Tibial nerve (tissue), 4 donors: ENCODE measurements at places on chromosomes 2 and 18. TPM values are rescaled to one million over a fixed set of nuclear protein-coding genes. Genes with fewer than 3 reads are reported as not detected.

Gene GALR1
- 1.2 TPM for total RNA-seq

GRCh38 chr2:19675856-19676460, 225.8 kb downstream of the TTC32 start:
- DNase-seq = no peak

DNA sequence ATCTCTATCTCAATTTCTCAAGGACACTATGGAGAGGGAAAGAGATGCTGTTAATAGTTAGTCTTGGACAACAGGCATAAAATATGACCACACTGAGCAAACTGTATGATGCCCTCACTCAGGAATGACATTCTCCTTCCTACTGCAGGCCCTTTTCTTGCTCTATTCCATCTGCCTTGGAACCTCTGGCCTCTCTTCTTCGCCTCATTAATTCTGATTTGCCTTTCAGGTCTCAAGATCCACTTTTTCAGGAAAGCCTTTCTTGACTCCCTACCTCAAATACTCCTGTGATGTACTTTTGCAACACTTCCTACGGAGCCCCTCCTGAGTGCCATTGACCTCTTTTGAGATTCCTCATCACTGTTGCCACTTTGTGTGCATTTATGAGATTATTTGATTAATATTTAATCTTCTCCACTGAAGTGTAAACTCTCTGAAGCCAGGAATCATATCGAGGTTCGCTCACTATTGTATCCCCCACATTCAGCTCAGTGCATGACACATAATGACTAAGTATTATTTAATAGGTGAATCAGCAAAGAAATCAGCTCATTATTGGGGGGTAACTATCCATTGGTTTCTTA, 21.3 kb upstream of the SPP2 start:
- DNase-seq = no peak

Gene UCN
- total RNA-seq = 15.1 TPM

- DNase-seq = no peak
Measured at GRCh38 chr2:128366713-128367511, 48.2 kb upstream of the HS6ST1 start.

DNA sequence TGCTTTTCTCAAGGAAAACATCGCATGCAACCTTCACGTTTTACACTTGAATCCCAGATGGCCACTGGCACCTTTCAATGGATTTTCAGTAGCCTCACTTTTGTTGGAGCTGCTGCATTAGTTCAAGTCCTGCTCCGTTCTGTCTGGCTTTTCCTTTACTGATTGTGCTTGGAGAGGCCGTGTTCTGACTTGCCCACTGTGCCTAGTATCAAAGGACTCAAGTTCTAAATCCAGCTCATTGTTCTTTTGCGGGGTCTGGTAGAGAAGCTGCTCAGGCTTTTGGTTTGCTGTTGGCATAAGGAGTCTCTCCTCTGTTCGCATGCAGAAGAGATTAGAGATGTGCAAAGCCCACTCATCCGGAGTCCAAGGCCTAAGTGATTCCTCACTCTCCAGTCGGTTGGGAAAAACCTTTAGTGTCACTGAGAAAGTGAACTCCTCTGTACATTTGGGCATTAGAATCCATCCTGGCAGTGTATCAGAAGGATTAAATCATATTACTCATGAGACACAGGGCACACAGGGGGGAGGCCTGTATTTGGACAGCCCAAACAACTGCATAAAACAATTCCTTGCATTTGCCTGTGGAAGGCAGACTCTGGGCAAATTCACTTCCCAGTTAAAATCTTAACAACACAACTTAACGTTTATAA, 69.7 kb downstream of the NCK2 start:
- DNase-seq = no peak

DNA sequence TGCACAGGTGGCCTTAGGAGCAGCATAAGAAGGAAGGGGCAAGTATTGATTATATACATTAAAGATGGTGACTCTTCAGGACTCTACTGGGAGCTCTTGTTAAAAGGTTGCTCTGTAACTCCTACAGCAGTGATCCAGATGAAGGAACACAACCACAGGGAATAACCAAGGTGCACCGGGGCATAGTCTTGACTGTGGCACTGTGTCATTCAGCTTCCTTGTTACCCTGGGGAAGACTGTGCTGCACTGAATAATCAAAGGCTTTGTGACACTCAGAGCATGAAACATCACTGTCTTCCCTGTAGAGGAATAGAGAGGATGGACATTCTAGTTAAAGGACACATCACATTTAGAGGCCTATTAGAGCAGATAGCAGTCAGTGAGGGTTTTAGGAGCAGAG, 105.3 kb downstream of the UBE2E3 start:
- no peak for DNase-seq

GRCh38 chr2:176766005-176766404, 446.6 kb upstream of the HNRNPA3 start:
- DNase-seq = no peak

DNA sequence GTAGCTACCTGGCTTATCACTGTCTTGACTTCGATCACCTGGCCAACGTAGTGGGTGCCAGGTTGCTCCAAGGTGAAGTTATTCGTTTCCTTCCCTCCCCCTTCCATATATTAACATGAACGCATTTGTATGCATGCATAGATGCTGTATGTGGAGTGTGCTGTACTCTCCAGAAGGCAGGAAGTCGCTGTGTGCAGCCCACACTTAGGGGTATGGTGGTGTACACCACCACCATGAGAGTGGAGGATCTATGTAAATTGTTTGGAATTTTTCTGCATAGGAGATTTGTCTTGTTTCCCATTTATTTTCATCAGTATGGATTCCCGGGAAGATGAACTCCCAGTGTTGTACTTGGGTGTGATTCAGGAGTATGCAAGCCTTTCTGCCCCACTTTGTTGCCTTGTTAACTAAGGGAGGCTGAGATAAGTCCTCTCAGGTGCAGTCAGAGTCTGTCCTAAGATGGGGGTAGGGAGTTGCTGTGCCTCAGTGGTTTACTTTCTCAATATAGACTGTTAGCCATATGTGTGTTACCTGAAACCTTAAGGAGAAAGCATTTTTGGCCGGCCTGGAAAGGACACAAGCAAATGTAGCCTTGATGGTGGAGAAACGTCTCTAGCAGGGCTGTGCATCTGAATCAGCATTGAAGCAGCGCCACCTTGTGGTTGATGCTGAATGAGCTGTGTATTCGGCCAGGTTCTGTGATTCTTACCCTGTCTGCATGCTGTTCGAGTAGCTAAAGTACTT, 149.8 kb downstream of the TANC1 start:
- peak; percentile 97 for DNase-seq

- DNase-seq = no peak
Measured at GRCh38 chr2:7927691-7928090, 754.2 kb upstream of the ID2 start.

DNA sequence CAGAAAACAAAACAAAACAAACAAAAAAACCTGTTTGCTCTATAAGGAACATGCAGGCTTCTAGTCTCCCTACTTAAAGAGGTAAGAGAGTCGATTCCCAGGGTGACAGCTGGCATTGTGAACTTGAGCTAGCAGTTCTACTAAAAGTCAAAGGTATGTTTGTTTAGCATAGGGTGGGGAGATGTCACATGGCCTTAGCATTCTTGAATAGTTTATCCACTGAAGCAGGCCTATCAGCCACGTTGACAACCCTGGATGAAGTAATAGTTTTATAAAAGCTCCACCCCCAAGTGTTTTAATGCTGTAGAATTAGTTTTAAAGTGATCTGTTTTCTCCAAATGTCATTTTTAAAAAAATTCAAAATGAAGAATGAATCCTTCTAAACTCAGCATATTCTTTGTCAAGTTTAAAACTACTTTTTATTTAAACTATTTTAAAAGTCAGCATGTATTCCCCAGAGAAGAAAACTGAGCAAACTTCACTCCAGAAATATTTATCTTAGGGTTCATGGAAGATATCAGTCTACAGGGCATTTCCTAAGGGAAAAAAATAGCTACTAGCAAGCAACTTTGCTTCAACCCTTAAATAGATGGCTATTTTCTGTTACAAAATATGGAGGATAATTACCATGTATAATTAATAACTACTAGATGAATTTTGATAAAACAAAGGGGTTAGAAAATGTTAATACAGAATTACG, 1.7 kb downstream of the MYOM1 start:
- no peak for DNase-seq

- DNase-seq = no peak
Measured at GRCh38 chr2:222651718-222652418, 4.0 kb downstream of the FARSB start.

DNA sequence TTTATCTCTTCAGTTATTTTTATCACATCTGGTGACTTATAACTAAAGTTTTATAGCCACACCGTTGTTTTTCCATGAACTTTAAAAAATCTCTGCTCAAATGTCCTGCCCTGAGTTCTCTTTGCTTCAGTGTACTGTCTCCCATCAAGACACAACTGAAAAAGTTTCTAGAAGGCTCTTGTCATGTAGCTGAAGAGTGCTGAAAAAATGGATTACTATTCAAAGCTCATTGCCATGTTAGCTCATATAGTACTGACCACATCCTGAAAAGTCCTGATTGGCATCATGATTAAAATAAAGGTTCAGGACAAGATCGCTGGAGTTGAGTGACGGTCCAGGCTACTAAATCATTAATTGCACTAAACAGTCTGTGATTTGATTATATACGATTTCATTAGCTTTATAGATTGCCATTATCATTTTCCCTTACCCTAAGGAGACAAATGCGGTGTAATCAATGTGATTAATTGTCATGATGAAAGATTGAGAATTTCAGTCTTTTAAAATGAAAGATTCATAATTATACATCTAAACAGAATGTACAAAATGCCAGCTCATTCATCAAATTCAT, 62.2 kb downstream of the MFSD6 start:
- no peak for DNase-seq

Gene KIF1A
- 82.2 TPM for total RNA-seq

GRCh38 chr2:239811806-239812560, 213.2 kb downstream of the NDUFA10 start:
- DNase-seq = no peak

DNA sequence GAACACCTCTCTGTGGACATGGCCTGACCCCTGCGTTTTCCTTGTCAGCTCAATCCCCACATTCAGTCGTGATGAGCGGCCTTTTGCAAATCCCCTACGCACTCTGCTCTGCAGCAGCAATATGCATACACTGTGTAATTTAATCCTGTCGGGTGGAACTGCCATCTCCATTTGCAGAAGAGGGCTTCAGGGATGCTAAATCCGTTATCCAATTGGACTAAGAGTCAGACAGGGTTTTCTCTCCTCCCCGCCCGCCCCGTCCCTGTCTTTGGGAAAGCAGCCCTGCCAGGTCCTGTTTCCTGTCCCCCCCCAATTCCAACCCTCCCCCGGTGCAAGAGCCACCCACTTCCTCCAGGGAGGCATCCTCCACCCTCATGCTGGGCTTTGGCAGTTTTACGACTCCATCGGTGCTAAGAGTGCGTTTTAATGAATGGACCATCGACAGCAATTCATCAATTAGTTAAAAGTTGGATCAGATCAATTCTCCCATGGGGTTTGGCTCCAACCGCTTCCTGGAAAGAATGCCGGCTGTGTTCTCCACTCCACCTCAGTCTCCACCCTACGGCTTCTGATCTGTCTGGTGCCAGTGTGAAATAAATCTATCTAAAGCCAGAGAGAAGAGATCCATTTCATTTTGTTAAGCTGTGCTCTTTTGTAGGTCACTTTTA, 53.5 kb upstream of the ASAP2 start:
- no peak for DNase-seq

DNA sequence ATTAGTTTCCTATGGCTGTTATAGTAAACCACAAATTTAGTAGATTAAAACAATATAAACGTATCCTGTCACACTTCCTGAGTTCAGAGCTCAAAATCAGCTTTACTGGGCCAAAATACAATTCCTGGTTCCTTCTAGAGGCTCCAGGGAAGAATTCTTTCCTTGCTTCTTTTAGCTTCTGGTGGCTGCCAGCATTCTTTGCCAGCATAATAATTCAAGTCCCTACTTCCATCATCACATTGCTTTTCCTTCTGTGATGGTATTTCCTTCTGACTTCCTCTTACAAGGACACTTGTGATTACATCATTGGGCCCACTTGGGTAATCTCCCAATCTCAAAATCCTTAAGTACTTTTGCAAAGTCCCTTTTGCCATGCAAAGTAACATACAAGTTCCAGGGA, 40.6 kb downstream of the MOB4 start:
- no peak for DNase-seq

Gene KCNE4
- total RNA-seq = 8.2 TPM

Gene ICOS
- total RNA-seq = not detected

Gene CIB4
- not detected for total RNA-seq

GRCh38 chr2:73079636-73080035, 8.1 kb upstream of the SFXN5 start:
- DNase-seq = no peak

- DNase-seq = no peak
Measured at GRCh38 chr18:80179857-80180558, 67.3 kb downstream of the PARD6G start.

- no peak for DNase-seq
Measured at GRCh38 chr18:75896865-75897264, 469.4 kb upstream of the SMIM21 start.

Gene ACMSD
- total RNA-seq = not detected

DNA sequence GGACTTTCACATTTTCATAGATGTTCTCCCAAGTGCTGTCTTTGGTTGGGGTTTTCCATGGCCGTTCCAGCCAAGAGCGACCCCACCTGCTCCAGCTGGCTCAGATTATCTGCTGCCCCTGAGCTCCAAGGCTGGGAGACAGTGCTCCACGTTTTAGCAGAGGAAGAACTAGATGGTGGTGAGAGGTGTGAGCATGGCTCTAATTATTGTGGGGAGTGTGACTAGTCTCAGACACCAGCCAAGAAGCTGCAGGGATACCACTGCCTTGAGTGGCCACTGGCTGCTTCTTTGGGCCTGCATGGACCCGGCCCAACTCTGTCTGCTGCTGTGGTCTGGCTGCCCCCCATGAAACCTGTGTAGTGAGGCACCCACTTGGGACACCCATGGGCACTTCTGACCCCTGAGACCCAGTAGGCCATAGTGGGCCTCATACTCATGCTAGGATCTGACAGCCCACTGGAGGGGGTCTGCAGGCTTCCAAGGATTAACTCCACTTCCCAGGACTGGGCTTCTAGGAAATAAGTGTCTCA, 2.8 kb upstream of the NCL start:
- no peak for DNase-seq

DNA sequence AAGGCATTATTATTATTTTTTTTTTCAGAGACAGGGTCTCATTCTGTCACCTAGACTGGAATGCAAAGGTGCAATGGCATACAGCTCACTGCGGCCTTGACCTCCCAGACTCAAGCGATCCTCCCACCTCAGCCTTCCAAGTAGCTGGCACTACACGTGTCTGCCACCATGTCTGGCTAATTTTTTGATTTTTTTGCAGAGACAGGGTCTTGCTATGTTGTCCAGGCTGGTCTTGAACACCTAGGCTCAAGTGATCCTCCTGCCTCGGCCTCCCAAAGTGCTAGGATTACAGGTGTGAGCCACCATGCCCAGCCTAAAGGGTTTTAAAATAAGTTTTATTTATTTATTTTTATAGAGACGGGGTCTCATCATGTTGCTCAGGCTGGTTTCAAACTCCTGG, 45.3 kb upstream of the AP1S3 start:
- no peak for DNase-seq

- no peak for DNase-seq
Measured at GRCh38 chr2:200740907-200741306, 70.8 kb upstream of the BZW1 start.

- DNase-seq = no peak
Measured at GRCh38 chr2:222424729-222425671, 657 bp downstream of the SGPP2 start.

Gene REG1B
- total RNA-seq = 2.1 TPM

Gene REG3G
- not detected for total RNA-seq

- no peak for DNase-seq
Measured at GRCh38 chr2:14781142-14781541, 148.6 kb downstream of the LRATD1 start.

Gene UGT1A8
- total RNA-seq = not detected

GRCh38 chr2:160108646-160109045, 46.2 kb upstream of the PLA2R1 start:
- DNase-seq = no peak

- DNase-seq = no peak
Measured at GRCh38 chr18:42536442-42536841, 579.0 kb downstream of the RIT2 start.

Gene IL37
- total RNA-seq = not detected
